ENCODE measurements at places on chromosomes 7 and 10.

DNA sequence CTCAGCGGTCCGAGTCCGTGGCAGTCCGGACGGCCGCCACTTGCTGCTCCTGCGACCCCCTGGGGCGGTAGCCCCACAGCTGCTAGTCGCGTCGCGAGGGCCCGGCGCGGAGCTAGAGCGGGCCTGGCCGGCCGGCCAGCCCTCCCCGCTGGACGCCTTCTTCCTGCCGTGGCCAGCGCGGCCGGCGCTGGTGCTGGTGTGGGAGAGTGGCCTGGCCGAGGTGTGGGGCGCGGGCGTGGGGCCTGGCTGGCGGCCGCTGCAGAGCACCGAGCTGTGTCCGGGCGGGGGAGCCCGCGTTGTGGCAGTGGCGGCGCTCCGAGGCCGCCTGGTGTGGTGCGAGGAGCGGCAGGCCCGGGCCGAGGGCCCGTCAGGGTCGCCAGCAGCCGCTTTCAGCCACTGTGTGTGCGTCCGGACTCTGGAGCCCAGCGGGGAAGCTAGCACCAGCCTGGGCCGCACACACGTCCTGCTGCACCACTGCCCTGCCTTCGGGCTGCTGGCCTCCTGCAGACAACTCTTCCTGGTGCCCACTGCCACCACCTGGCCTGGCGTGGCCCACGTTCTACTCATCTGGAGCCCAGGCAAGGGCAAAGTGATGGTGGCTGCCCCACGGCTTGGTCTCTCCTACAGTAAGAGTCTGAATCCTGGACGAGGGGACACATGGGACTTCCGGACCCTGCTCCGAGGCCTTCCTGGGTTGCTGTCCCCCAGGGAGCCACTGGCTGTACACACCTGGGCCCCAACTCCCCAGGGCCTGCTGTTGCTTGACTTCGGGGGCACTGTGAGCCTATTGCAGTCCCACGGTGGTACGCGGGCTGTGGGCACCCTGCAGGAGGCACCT, 631 bp downstream of the HPS6 start:
- DNase-seq, result no peak

- DNase-seq, result no peak
Observed at GRCh38 chr10:103500481-103500880, 7.0 kb downstream of the NEURL1 start.

DNA sequence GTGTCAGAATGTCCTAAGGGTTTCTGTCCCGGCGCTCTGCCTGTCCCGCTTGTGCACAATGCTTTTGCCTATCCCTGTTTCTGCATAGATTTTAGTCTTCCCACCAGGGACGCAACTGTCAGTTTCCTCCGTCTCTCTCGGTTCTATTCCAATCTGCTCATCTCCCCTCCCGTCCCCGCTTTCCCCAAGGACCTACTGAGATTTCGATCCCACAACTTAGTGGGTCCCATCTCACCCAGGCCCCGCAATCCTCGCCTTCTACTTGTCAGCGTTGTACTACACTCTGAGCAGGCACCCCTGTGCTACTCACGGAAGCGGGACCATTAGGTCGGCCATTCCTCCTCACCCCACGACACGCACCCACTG, 519 bp upstream of the ZNF655 start:
- no peak for DNase-seq

DNA sequence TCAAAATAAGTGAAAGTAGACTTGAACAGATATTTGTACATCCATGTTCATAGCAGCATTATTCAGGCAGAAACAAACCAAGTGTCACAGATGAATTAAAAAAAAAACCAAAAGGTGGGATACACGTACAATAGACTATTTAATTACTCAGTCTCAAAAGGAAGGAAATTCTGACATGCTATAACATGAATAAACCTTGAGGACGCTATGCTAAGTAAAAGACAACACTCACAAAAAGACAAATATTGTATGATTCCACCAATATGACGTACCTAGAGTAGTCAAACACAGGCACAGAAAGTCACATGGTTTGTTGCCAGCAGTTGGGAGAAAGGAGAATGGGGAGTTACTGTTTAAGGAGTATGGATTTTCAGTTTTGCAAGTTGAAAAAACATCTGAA, 18.0 kb upstream of the CFAP70 start:
- no peak for DNase-seq

DNA sequence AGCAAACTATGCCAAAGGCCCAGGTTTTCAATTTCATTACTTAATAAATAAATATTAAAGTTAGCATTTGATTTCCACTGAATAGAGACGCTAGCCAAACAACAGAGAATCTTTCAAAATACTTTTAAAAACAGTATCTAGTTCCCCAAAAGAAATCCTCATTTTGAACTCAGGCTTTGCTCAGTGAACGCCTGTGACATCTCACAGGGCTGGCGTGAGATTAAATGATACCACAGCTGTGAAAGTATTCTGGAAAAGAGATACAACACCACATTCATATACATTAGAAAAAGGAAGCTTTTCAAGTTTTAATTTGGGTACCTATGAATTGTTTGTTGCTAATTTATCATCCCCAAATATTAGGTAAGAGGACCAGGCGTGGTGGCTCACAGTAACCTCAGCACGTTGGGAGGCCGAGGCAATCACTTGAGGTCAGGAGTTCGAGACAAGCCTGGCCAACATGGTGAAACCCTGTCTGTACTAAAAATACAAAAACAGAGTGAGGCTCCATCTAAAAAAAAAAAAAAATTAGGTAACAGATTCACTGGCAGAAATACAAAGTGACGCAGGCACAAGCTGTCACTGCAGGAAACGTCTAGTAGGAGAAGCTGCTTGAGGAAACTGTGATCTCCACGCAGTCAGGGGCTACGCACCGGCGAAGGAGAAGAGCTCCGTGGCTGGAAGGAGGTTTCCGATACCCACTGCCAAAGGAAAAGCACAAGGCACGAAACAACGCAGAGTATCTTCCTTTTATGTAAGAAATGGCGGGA, 50.0 kb downstream of the AMZ1 start:
- DNase-seq, result no peak

- no peak for DNase-seq
Observed at GRCh38 chr10:112304267-112304859, 21.2 kb downstream of the TECTB start.

GRCh38 chr7:106731646-106732444, 70.9 kb upstream of the CCDC71L start:
- DNase-seq, result peak; percentile 10

GRCh38 chr10:99172128-99172738, 63.4 kb downstream of the HPSE2 start:
- no peak for DNase-seq

All from NCI-H2107 (cell line).